ENCODE measurements at places on chromosomes 5 and 9.

DNA sequence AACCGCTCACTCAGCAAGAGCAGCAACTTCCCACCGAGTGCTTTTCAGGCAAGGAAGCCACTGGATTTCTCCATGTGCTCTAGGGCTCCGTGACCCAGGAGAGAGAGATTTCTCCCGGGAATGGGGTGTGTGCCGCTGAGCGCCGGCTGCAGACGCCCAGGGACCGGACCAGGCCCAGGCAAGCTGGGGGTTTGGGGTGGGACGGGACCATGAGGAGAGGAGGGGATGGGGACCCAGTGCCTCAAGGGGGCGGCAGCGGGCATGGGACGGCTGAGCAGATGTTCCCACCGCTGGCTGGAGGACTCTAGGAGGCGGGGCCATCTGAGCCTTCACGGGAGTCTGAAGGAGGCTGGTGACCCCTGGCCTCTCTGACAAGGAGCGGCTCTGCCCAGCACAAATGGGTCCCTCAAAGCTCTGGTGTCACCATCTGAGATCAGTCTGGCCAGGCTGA lies 8.5 kb downstream of the LCN9 start:
- no peak for DNase-seq

DNA sequence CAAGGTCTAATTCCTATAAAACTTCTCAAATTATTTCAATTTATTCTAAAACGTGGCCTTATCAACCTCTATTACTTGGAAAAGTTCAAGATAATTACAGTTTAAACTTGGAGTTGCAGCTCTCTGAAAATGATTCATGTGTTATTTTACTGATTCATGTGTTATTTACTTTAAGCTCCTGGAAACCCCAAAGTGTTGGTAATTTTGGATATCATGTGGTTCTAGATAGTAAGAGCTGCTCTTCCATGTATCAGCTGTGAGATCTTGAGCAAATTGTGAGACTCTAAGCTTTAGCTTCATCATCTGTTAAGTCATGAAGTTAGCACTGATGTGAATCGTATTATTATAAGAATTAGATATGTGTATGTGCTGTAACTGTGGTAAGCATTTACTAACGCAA lies 749.2 kb downstream of the TLE4 start:
- DNase-seq: no peak

DNA sequence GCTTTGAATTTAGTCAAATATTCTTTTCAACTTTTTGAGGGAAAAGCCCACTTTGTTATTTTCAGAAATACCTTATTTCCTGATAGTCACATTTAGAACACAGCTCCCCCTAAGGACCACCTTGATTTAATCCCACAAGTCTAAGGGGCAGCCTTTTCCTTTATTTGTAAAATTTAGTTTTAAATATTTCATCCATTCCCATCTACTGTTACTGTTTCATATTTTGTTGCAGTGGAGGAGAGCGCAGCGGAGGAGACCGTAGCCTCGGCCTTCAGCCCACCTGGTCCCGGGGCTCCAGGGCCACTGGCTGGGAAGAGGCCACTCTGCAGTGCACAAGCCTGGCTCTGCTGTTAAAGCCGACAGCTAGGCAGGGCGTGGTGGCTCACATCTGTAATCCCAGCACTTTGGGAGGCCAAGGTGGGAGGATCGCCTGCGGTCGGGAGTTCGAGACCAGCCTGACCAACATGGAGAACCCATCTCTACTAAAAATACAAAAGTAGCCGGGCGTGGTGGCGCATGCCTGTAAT lies 19.6 kb downstream of the LPCAT1 start:
- DNase-seq: no peak

- DNase-seq: no peak
Measured at GRCh38 chr5:52807723-52808122, 20.0 kb downstream of the ITGA1 start.

GRCh38 chr5:79456890-79457583 lies 56.9 kb downstream of the HOMER1 start:
- no peak for DNase-seq

DNA sequence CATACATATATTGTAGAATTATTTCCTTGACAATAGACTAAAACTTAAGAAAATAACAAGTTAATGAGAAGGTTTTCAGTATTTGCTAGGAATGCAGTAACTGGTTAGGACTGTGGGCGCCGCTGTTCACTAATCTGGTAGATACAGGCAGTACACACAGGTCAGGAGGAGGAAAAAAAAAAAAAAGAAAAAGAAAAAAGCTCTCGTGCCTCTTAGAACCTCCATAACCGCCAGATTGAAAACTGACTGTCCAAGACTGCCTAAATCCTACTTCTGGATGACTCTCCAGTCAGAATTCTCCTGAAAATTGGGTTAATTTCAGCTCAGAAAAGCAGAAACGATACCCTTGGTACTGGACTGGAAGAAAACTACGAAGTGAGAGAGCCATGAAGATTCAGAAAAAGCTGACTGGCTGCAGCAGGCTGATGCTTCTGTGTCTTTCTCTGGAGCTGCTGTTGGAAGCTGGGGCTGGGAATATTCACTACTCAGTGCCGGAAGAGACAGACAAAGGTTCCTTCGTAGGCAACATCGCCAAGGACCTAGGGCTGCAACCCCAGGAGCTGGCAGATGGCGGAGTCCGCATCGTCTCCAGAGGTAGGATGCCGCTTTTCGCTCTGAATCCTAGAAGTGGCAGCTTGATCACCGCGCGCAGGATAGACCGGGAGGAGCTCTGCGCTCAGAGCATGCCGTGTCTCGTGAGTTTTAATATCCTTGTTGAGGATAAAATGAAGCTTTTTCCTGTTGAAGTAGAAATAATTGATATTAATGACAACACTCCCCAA lies at the start of gene PCDHGA1:
PCDHGA1 (plus strand) TSS at position 216 of the 782 bp plus-strand sequence.
- peak; percentile 13 for DNase-seq

GRCh38 chr5:130692770-130693169 lies 472.3 kb downstream of the HINT1 start:
- no peak for DNase-seq

- no peak for DNase-seq
Measured at GRCh38 chr5:74127381-74128320, 501.7 kb downstream of the ARHGEF28 start.

DNA sequence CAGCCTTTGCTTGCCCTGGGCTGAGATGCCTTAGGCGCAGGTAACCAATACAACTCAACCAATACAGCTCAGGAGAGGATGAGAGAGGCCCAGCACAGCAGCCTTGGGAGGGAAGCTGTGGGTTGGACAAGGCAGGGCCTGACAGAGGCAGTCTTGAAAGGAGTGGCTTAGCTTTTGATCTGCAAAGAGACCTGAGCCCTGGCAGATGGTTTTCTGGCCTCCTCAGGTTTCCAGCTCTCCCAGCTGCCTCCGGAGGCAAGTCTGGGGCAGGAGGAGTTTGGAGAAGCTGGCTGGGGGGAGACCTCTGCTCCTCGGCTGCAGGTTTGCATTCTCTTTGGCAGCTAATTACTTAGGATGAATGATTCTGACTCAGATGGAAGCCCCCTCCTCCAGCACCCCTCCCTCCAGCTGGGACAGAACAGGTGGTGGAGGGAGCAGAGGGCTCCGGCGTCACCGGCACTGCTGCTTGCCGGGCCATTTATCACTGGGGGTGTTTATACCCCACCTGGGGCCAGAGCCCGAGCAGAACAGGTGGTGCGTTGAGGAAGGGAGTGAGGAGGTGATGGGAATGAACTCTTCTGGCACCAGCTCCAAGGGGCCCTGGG lies 50.8 kb downstream of the TSPAN17 start:
- DNase-seq: no peak

GRCh38 chr5:10989577-10990263 lies 228.7 kb upstream of the DAP start:
- DNase-seq: no peak

DNA sequence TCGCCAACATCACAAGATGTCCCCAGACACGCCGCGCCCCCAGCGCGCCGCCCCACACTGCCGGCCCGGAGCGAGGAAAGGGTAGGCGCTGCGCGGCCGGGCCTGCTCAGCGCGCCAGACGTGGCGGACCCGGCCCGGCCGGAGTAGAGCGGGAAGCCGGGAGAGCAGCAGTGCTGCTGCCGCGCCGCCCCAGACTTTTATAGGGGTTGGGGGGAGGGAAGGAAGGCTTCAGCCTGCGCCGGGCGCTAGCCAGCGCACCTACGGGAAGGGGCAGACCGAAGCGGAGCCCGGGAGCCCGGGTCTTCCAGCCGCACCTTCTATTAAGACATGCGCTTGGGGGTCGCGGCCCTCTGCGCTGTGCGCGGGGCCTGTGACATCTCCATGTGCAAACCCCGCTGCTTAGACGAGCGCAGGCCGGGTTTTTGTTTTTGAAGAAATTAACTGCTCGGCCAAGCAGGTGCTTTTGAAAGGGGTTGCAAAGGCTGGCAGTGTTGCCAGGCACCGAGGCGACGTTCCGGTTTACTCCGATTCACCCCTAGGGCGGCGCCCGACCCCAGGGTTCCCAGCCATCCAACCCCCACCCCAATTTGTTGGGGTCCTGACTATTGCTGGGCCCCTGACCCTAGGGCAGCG lies 353 bp upstream of the PAX5 start:
- DNase-seq: no peak

GRCh38 chr9:3329361-3329760 lies 196.4 kb downstream of the RFX3 start:
- DNase-seq: peak; percentile 42

Data from NCI-H226 (cell line).